ENCODE measurements at places on chromosomes 4 and X. TPM values are rescaled to one million over a fixed set of nuclear protein-coding genes. Genes with fewer than 3 reads are reported as not detected.

GRCh38 chr4:40525752-40526598 is 103.7 kb downstream of the RBM47 start:
- H3K36me3 ChIP-seq, result no peaks in the 10 kb centered on the region
- DNase-seq, result no peak
- no peak overlapping the region for H3K27ac ChIP-seq
- H3K4me3 ChIP-seq, result no peak overlapping the region

DNA sequence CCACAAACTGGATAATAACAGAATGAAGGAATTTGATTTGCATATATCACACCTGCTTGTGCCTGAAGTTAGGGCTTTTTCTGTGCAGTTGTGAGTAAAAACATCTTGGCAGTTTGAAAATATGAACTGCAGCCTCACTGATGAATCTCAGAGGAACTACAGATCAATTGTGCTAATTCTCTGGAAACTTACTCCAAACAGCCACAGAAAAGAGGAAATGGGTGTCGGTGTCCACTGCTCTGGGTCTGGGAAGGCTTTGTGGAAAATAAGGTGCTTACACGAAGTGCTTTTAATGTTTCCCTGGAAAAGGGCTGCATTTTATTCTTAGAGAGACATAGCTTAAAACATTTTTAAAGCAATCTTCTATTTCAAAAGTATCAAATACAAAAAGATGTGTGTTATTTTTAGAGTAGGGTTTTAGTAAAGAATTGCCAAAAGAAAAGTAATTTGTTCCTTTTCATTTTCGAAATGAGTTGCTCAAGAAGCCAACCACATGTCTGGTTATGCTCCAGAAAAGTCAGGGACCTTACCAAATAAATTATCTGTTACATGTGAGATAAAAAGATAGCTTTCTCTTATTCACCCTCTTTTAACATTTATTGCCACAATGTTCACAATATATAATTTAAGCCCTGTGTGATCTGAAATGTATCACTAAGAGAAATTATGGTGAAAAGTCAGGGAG is 240.1 kb downstream of the FRAS1 start:
- DNase-seq, result no peak
- no peaks in the 10 kb centered on the region for H3K4me1 ChIP-seq
- H3K36me3 ChIP-seq, result no peaks in the 10 kb centered on the region
- peaks cover 4% of the 10 kb centered on the region for H3K27me3 ChIP-seq

DNA sequence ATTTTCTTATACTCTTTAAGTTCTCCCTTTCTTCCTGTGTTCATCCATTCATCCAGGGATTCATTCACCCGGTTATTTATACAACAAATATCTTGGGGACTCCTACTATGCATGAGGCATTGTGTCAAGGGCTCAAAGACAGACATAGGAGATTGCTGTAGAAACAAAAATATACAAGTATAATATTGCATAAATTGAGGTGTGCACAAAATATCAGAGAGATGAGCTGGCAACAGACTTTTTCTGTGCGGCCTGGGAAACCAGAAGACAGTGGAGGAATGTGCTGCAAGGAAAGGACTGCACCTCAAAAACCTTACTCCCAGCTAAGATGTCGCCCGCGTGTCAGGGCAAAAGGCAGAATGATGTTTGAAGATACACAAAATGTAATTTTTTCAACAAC is 9.6 kb downstream of the OTOP1 start:
- no peak overlapping the region for H3K4me3 ChIP-seq
- no peaks in the 10 kb centered on the region for H3K4me1 ChIP-seq
- no peaks in the 10 kb centered on the region for H3K36me3 ChIP-seq
- H3K27me3 ChIP-seq, result peaks cover 37% of the 10 kb centered on the region
- no peak overlapping the region for H3K27ac ChIP-seq
- no peak for DNase-seq

The ODAM gene
- not detected for polyA plus RNA-seq

The XK gene
- polyA plus RNA-seq, result 0.07 TPM

- H3K27ac ChIP-seq, result no peak overlapping the region
- no peak for DNase-seq
- H3K27me3 ChIP-seq, result no peaks in the 10 kb centered on the region
- H3K4me1 ChIP-seq, result no peaks in the 10 kb centered on the region
Observed at GRCh38 chr4:30642567-30642966, 77.6 kb upstream of the PCDH7 start.

GRCh38 chr4:37095925-37096324 is 148.6 kb upstream of the NWD2 start:
- no peaks in the 10 kb centered on the region for H3K4me1 ChIP-seq
- H3K36me3 ChIP-seq, result no peaks in the 10 kb centered on the region
- no peak overlapping the region for H3K27ac ChIP-seq
- no peak for DNase-seq
- no peak overlapping the region for H3K4me3 ChIP-seq
- H3K27me3 ChIP-seq, result no peaks in the 10 kb centered on the region

The RAB41 gene
- polyA plus RNA-seq, result 0.26 TPM

The SLC16A2 gene
- not detected for polyA plus RNA-seq

The SPANXA1 gene
- not detected for polyA plus RNA-seq

- DNase-seq, result peak; percentile 51
- peak overlapping the region; percentile 58 for H3K4me3 ChIP-seq
- H3K4me1 ChIP-seq, result peaks cover 24% of the 10 kb centered on the region
- H3K27ac ChIP-seq, result peak overlapping the region; percentile 26
- no peaks in the 10 kb centered on the region for H3K36me3 ChIP-seq
Observed at GRCh38 chr4:90027565-90027964, 99.6 kb upstream of the CCSER1 start.

The TMEM156 gene
- 138 TPM for polyA plus RNA-seq

DNA sequence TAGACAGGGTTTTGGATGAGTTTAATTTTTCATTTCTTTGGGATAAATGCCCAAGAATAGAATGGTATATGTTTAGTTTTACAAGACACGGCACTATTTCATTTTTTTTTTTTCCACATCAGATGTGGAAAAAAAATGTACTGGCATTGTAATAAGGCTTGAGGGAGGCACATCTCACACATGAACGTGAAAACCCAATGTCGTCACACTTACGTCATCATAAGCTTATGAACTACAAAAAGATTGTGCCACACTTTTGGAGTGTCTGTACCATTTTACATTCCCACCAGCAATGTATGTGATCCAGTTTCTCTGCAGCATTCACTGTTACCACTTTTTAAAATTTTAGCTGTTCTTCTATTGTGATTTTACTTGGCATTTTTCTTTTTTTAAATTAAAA is 74.2 kb downstream of the TAF1 start:
- H3K36me3 ChIP-seq, result peaks cover 8% of the 10 kb centered on the region
- peaks cover 5% of the 10 kb centered on the region for H3K4me1 ChIP-seq
- DNase-seq, result no peak
- no peak overlapping the region for H3K27ac ChIP-seq
- no peak overlapping the region for H3K4me3 ChIP-seq

DNA sequence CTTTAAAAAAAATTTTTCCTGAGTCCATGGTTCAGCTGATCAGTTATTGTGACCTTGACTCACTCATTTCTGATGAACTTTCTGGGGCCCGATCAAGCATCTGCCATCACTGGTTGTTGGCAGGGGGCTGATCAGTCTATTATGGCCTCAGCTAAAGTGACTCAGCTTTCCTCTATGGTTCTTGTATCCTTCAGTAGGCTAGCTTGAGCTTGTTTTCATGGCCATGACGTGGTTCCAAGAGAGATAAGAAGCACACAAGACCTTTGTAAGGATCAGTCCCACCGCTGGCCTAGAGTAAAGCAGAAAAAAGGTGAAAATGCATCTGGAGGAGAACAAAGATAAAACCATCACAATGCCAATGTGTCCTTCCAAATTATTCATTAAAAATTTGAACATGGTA is 29.8 kb upstream of the EPGN start:
- H3K4me3 ChIP-seq, result no peak overlapping the region
- DNase-seq, result no peak
- no peak overlapping the region for H3K27ac ChIP-seq
- peaks cover 11% of the 10 kb centered on the region for H3K36me3 ChIP-seq
- no peaks in the 10 kb centered on the region for H3K27me3 ChIP-seq

DNA sequence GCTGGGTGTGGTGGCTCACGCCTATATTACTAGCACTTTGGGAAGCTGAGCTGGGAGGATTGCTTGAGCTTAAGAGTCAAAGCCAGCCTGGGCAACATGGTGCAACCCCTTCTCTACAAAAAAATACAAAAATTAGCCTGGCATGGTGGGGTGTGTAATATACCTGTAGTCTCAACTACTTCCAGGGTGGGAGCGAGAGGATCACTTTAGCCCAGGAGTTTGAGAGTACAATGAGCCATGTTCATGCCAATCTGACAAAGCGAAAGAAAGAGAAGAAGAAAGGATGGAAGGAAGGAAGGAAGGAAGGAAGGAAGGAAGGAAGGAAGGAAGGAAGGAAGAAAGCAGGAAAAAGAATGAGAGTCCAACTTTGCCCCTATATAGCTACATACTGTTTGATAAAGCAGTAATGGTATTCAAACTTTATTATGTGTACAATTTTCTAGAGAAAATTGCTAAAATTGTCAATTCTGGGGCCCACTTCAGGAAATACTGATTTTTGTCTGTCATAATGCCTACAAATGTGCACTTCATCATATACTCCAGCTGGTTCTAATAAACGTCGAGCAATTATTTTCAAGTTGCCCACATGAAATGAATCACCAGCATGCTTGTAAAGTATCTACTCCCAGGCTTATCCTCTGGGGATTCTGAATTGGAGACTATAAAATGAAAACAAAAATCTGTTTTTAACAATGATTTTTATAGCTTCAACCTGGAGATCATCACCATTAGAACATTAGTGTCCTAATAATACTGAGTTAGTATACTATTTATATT is 132.3 kb downstream of the NDST4 start:
- no peak overlapping the region for H3K27ac ChIP-seq
- no peaks in the 10 kb centered on the region for H3K36me3 ChIP-seq
- H3K4me3 ChIP-seq, result no peak overlapping the region
- DNase-seq, result no peak
- no peaks in the 10 kb centered on the region for H3K27me3 ChIP-seq

GRCh38 chrX:20253232-20253543 is 13.5 kb downstream of the RPS6KA3 start:
- H3K36me3 ChIP-seq, result peaks cover 11% of the 10 kb centered on the region
- no peaks in the 10 kb centered on the region for H3K27me3 ChIP-seq
- H3K27ac ChIP-seq, result no peak overlapping the region

The CITED1 gene
- not detected for polyA plus RNA-seq

The PPP1R2C gene
- polyA plus RNA-seq, result not detected

DNA sequence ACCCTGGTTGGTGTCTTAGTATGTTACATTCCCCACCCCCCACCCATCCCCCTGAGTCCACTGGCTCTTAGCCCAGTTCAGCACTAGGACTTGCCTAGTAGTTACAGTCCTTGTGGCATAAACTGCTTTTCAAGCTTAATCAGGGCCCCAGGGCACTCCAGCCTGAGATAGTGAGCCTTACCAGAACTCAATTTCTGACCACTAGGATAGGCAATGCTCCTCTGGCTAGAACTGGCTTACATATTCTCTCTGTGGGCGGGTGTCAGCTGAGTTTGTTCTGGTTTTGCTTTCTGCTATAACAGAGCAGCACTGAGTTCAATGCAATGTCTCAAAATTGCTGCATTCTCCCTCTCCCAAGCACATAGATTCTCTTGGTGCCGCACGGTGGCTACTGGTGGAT is 391.4 kb upstream of the DIPK2B start:
- H3K4me3 ChIP-seq, result no peak overlapping the region
- peaks cover 5% of the 10 kb centered on the region for H3K27me3 ChIP-seq
- H3K4me1 ChIP-seq, result no peaks in the 10 kb centered on the region
- no peak for DNase-seq

DNA sequence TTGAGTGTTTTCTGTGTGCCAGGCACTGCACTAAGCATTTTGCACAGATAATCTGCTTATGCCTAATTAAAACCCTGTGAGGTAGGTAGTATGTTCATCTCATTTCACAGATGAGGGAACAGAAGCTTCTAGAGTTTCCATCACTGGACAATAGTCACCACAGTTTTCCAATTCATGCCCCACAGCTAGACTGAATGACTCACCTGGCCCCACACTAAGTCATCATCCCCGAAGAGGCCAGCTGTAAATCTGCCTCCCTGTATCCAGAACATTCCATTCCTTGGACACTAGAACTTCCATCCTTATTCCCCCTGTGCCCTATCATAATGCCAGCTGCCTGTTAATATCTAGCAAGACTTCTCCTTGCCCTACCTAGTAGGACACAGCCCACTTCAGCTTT is 40.9 kb upstream of the NYX start:
- H3K27ac ChIP-seq, result peak overlapping the region; percentile 5
- H3K4me1 ChIP-seq, result no peaks in the 10 kb centered on the region
- H3K36me3 ChIP-seq, result no peaks in the 10 kb centered on the region
- no peaks in the 10 kb centered on the region for H3K27me3 ChIP-seq
- no peak for DNase-seq

The CXorf65 gene
- polyA plus RNA-seq, result 2.0 TPM

DNA sequence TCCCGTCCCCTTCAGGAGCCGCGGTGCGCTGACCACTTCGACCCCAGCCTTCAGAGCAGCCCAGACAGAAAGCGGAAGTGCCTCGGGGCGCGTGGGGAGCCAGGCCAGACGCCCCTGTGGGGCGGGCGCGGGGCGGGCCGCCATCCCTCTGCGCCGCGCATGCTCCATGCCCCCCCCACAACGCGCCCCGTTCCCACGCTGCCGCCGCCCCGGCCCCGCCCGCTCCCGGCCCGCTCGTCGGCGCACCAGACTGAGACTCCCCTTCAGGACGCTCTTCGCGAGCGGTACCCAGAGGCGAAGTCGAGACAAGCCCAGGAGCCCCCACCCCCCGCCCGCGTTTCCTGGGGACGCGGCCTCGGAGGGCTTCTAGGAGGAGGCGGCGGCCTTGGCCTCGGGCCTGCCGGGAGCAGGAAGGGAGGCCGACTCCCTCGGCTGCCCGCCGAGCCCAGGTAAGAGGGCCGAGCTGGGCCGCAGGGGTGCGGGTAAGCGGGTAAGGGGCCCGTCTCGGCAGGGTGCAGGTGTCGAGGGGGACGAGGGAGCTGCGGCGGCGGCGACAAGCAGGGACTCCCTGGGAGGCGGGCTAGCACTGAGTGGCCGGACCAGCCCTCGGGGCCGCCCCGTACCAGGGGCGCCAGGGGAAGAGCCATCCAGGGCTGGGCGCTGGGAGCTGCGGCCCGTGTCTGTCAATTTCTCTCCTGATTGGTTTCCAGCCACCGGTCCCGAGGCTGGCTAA is at the start of gene ZFP92:
TSS of gene ZFP92 (plus strand) at position 218 of the 733 bp plus-strand sequence. CDS start 6,851 bp downstream, outside the sequence.
- peaks cover 12% of the 10 kb centered on the region for H3K4me1 ChIP-seq
- no peaks in the 10 kb centered on the region for H3K36me3 ChIP-seq
- peak within 1 kb of the TSS; percentile 63 for H3K27ac ChIP-seq
- H3K27me3 ChIP-seq, result peaks cover 10% of the 10 kb centered on the region

- H3K27me3 ChIP-seq, result peaks cover 15% of the 10 kb centered on the region
- no peaks in the 10 kb centered on the region for H3K36me3 ChIP-seq
- DNase-seq, result no peak
- H3K4me1 ChIP-seq, result no peaks in the 10 kb centered on the region
- no peak overlapping the region for H3K27ac ChIP-seq
Observed at GRCh38 chr4:113335746-113336145, 286.3 kb downstream of the ANK2 start.

The LPAR4 gene
- not detected for polyA plus RNA-seq

- peak overlapping the region; percentile 66 for H3K27ac ChIP-seq
- no peaks in the 10 kb centered on the region for H3K36me3 ChIP-seq
- no peak overlapping the region for H3K4me3 ChIP-seq
- DNase-seq, result no peak
- no peaks in the 10 kb centered on the region for H3K4me1 ChIP-seq
Observed at GRCh38 chr4:118732591-118733330, 47.6 kb downstream of the METTL14 start.

GRCh38 chrX:155745792-155746191 is 133.0 kb upstream of the TMLHE start:
- no peak overlapping the region for H3K27ac ChIP-seq
- no peak for DNase-seq
- H3K4me1 ChIP-seq, result no peaks in the 10 kb centered on the region
- no peak overlapping the region for H3K4me3 ChIP-seq

The PTPN13 gene
- not detected for polyA plus RNA-seq

The SLC10A7 gene
- polyA plus RNA-seq, result 7.1 TPM
